ENCODE measurements at places on chromosomes 11 and 22. TPM values are rescaled to one million over a fixed set of nuclear protein-coding genes. Genes with fewer than 3 reads are reported as not detected.

DNA sequence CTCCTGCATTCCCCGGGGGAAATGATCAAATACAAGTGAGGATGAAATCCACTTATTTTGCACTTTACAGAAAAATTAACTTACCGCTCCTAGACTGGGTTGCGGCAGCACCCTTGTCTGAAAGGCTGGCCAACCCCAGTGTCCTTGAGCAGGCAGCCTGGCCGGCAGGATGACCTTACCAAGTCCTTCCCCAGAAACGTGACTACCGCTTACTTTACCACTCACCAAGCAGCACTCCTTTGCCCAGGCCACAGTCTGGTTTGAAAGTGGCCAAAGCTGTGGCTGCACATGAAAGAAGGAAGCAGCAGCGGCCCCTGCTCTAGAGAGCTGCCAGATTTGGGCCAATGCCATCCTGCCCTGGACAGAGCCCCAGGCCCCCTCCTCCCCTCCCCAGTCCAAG is 20.3 kb downstream of the MYH9 start:
- no peak for DNase-seq

DNA sequence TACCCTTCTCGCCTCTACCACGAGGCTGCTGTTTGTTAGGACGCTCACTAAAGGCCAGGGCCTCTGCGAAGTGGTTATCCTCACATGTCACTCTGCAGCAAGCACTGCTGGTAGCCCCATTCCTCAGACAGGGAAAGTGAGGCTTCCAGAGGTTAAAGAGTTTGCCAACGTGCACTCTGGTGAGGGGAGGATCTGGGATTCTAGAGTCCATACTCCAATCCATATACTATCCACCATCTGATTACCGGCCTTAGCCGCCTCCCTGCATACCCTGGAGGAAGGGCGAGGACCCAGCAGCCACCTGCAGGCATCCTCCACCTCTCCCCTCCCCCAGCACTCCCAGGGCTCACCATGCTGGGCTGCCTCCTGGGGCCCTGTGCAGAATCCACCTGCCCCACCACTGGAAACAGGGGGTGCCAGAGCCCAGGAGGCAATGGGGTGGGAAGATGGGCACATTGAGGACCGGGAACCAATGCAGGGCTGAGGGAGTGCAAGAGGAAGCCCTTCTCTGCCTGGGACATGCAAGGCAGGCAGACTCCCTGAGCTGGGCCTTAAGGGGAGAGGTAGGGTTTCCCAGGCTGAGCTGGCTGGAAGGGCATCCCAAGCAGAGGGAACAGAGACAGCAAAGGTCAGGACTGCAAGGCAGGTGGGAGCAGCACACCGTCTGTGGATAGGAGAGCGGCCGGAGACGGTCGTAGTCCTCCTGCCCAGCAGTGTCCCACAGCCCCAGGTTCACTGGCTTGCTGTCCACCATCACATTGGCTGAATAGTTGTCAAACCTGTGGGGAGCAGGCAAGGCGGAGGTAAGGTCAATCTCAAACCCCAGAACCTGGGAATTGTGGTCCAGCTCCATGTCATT is 11.7 kb downstream of the RAC2 start:
- DNase-seq, result peak; percentile 44

GRCh38 chr11:12113294-12113693 is 2.9 kb downstream of the MICAL2 start:
- no peak for DNase-seq

DNA sequence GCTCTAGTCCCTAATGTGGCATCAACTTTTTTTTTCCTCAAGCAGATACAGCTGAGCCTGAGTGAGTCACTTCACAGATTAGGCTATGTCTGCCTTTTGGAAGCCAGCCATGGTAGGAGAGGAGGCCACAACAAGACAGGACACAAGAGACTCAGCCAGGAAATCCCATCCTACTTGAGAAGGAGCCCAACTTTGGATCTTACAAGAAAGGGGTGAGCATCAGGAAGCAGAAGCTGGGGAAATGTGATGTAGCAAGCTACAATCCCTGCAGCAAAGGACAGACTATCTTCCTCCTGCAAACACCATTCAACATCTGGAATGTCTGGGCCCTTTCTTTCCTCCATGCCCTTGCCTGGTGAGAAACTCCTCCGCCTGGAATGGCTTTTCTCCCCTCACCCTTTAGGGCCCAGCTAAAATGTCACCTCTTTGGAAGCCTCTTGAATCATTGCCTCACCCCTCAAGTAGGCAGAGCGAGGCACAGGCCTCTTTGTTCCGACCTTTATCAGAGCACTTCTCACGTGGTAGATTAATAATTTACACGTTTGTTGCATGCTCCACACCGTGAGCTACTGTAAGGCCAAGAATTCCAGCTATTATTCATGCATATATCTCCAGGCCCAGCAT is 156.4 kb upstream of the PITPNB start:
- no peak for DNase-seq

- DNase-seq, result no peak
These were observed 10.8 kb downstream of the GP1BB start for GRCh38 chr22:19734163-19734562.

- DNase-seq, result peak; percentile 69
These were observed 1.0 kb upstream of the RAB3IL1 start for GRCh38 chr11:61918251-61918937.

- DNase-seq, result peak; percentile 82
These were observed 8.7 kb downstream of the TSKU start for GRCh38 chr11:76791861-76792260.

The OR4D5 gene
- total RNA-seq, result not detected

The SMIM35 gene
- total RNA-seq, result not detected

DNA sequence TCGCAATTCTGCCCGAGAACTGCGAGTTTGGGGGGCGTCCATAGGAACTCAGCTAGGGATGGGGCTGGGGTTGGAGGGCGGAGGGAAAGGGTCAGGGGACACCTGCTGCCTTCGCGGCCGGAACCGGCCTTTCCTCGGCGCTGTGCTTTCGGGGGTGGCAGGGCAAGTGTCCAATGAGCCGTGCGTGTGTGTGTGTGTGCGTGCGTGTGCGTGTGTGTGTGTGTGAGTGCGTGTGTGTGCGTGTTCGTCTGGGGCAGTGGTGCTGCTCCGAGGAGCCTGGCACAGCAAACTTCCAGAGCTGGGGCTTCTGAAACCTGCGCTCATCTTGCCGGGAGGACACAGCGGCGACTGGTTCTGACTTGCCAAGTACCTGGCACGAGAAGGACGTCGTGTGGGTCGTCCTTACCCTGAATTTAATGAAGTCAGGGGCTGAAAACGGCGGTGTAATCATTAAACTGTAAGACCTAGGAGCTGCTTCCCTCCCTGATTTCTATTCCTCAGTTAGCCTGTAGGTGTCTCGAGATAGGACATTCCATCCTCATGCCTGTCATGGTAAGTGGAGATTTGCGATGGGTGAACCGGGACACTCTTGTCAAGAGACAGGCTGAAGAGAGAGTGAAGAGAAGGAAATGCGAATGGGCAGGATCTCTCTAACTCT is 27.0 kb upstream of the AMOTL1 start:
- DNase-seq, result peak; percentile 80

DNA sequence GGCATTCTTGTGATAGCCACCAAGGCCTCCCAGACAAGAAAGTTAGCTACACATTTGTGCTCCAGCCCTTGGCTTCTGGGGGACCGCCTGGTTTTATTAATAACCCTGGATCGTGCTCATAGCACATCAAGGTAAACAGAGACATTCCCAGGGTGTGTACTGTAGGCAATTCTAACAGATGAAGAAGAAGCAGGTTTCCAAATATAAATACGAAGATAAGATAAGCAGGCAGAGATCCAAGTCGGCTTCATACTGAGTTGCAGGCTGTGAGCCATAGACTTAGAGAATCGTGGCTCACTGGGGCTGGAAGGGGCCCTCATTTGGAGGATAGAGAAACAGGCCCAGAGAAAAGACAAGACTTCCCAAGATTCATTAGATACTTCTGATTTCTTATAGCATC is 131.4 kb downstream of the TENM4 start:
- no peak for DNase-seq

GRCh38 chr11:32899438-32899837 is 6.8 kb downstream of the QSER1 start:
- no peak for DNase-seq

DNA sequence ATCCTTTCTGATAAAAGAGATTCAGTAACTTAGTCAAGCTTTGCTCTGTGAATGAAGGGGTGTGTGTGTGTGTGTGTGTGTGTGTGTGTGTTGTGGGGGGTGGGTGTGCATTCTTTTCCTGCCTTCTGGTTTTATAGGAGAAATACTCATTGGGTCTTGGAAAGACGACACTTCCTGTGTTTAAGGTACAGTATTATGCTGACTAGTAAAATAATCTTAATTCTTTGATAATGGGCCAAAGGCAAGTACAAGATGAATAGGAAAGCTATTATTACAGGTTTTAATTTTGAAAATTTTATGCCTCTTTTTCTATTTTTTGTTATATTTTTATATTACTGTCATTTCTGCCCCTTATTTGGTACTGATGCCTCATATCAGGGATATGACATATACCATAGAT is 26.1 kb downstream of the HSD17B12 start:
- DNase-seq, result no peak

DNA sequence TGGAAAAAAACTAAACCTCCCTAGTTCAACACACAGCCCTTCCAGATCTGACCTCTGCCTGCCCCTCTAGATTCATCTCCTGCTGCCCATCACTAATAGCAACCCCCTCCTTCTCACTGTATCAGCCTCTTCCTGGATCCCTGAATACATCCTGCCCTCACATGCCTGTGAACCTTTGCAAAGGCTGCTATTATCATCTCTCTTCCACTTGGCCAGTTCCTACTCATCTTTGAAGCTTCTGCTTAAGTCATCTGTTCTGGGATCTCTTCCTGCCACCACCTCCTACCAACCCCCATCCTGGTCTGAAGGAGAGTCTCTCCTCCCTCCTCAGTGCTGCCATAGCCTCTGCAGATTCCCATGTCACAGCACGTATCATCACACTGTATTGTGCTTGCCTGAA is 38.0 kb upstream of the AMOTL1 start:
- no peak for DNase-seq

DNA sequence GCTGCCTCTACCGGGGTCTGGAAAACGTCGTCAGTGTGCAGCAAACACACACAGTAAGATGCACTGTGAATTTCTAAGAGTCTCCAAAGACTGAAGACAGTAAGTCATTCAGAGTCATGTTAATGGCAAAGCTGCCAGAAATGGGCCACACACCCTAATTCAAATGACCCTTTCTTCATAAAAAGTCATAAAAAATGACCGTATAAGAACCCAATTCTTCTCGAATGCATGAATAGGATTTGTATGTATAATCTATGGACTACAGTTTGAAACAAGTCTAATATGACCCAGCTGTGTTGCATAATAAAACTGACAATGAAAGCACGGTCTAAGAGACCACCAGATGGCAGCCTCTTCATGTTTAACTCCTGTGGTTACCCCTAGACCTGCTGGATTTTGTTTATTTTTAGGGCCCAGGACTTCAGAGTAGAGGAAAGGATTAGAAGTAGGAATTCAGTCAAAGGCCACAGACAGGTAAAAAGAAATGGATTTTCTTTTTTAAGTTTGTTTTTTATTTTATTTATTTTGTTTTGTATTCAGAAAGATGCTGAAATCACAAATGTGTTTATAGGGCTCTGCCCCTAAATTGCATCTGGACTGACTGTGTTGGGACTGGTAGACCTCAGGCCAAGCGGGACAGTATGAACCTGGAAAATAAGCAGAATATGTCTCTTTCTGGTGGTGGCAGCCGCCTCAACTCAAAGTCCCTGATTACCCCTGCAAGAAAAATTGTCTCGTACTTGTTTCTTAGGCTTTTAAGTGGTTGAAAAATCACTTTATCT is 32.1 kb upstream of the SLC5A12 start:
- no peak for DNase-seq

DNA sequence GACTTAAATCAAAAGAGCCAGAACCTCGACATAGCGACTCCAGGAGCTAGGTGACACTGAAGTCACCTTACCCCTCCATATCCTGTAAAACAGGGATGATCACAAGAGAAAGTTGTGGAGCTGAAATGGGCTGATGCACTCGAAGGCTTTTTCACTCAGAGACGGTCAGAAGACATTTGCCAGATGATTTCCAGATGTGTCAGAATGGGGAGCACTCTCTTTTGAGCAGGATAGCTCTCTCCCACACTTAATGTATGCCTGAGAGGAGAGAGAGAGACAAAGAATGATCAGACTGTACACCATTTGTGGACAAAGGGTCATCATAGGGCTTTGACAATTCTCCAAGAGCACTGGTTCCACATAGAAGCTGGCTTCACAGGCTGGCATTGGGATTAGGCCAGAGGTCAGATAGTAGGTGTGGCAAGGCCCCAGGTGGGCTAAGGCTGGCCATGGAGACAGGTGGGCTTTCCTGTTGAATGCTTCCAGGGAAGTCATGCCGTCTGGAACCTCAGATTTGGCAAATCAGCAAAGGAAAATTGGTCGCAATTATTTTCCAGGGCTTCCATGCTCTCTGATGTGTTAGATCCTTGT is 42.3 kb upstream of the ETS1 start:
- DNase-seq, result no peak

- DNase-seq, result peak; percentile 67
These were observed 79.8 kb downstream of the KCNQ1 start for GRCh38 chr11:2524446-2525165.

The LRP4 gene
- total RNA-seq, result 10.1 TPM

The PVALB gene
- total RNA-seq, result not detected

The TCF20 gene
- 26.9 TPM for total RNA-seq

DNA sequence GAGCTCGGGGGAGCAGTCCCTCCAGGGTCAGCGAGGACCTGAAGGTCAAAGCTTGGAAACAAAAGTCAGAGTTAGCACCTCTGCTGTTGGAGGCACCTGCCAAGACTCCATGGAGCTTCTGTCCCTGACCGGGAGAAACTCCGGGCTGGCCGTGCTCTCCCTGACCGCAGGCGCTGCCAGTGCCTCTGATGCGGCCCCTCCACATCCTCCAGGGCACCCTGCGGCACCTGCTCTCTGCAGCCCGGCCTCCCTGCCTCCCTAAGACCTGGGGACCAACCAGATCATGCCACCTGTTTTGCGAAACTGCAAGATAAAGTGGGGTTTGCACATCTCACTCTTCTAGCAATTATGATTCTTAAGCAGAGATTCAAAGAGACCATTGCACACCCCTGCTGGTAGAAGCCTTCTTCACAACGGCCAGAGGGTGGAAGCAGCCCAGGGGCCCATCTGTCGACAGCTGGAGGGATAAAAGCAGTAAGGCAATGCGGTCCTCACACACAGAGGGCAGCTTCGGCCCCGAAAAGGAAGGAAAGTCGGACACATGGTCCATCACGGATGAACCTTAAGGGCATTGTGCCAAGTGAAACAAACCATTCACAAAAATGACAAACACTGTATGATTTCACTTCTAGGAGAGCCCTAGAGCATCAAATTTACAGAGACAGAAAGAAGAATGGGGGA is 477.1 kb downstream of the BRD1 start:
- peak; percentile 76 for DNase-seq

The MS4A4A gene
- 72.0 TPM for total RNA-seq

The CDC42EP1 gene
- 59.3 TPM for total RNA-seq

The TRIM48 gene
- not detected for total RNA-seq

DNA sequence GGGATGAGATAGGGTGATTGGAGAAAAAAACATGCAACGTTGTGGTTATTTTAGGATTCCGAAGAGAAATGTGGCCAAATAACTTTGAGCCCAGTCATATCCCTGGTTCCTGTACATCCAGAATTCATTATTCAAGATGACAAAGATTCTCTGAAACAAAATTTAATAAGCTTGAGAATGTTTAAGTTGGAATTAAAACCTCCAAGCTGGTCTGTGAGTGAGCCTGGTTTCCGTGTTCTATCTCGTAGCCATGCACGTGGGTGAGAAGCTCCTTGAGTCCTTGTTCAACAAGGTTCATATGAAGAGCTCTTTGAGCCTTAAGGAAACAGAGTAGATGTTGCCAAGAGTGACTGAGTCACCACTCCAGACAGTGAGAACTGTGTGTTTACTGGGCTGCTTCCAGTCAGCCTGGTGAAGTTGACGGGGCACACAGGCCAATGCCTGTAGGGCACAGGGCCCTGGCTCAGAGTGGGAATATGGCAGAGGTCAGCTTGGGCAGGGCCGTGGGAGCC is 206.5 kb downstream of the NAV2 start:
- DNase-seq, result peak; percentile 81
